Neuronal stem cell (in vitro differentiated cells): ENCODE measurements at places on chromosomes 2 and 18.

DNA sequence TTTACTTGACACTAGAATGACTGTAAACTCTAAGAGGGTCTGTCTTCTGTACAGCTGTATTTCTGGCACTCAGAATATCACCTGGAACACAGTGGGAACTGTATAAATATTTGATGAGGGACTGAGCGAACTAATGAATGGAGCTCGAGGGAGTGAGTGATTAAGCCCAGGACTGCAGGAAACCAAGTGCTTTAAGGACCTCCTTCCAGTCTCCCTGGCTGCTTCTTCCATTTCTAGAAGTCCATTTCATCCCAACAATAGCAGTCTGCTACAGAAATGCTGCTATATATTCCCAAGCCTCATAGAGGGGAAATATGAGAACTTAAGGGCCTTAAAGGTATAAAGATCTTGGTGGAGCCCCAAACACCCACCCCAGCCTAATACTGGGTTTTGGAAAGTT, 2.8 kb upstream of the IL1RL2 start:
- DNase-seq = no peak

DNA sequence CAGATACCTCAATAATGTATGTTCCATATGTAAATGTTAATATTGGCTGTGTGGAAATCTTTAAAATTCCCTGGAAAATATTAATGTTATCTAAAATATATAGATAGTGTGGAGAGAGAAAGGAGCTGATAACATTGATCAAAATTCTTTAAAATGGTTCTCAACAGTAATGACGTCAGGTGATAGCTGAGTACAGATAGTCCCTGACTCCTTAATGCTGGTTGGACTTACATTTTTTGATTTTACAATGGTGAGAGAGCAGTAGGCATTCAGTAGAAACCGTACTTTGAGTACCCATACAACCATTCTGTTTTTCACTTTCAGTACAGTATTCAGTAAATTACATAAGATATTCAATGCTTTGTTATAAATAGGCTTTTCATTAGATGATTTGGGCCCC, 146.6 kb downstream of the GALNT3 start:
- no peak for DNase-seq

- DNase-seq = peak; percentile 5
Observed at GRCh38 chr2:69741229-69741574, 732 bp upstream of the ANXA4 start.

- DNase-seq = no peak
Observed at GRCh38 chr2:47541848-47542450, 139.0 kb downstream of the MSH2 start.

GRCh38 chr2:224343226-224343625, 58.7 kb downstream of the FAM124B start:
- DNase-seq = peak; percentile 4

DNA sequence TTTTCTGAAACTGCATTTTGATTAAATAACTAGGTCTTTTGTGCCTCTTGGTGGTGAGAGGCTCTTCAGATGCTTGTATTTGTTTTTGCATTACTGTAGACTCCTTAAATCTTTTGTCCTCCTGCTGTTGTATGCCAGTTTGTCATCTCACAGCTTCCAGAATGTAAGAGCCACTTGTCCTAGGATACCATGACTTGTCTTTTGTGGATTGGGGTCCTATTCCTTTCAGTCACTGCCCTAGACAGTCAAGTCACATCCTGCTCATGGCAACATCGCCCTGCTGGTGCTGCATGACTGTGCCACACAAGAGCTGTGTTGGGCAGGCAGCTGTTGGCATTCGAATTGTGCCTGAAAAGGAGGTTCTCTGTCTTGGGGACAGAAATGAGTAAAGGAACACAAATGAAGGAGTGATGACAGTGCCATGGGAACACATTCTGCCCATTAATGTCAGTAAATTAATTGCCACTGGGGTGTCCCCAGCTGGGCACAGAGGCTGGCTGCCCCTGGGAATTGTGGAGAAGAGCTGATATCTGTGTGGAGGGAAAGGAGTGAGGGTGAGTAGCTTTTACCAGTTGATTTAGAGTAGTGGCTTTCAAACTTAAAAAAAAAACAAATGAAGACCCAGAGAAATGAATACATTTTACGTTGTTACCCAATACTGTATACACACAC, 140.3 kb downstream of the ARL6IP6 start:
- no peak for DNase-seq

DNA sequence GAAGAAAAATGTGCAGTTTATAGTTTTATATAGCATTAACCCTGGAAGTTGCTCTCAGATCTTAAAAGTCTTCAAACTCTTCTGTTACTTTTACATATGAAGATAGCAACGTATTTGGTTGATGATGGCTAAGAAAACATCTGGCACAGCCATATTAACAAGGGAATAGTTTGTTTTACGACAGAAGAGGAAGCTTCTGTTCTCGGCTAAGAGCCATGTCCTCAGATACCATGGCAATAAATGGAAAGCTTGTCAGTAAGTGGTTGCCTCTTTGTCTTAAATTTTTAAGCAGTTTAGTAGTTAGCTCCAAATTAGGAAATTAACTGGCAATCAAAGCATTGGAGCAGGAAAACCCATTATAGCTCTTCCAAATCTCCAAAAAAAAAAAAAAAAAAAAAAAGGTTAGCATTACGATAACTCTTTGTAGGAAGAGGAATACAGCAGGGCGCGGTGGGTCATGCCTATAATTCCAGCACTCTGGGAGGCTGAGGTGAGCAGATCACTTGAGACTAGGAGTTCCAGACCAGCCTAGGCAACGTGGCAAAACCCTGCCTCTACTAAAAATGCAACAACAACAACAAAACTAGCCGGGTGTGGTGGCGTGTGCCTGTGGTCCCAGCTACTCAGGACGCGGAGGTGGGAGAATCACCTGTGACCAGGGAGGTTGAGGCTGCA, 4.5 kb upstream of the STON1 start:
- DNase-seq = no peak

DNA sequence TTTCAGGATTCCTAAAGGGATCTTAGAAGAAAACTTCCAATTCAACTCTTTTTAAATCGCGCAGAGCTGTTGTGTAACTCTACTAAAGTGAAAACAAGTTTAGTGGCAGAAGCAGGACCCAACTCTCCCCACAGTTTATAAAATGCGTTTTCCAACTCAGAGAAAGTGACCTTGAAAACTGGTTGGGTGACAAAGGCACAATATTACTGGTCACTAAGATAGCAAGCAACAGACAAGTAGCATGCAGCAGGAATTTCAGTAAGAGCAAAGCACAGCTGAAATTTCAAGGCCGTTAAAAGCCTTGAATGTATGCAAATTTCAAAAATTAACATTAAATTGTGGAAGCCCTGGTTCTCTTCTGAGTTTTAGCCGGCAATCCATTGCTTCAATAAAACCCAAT, 66.9 kb downstream of the STK39 start:
- DNase-seq = no peak

GRCh38 chr2:237359518-237359840, 54.5 kb downstream of the COL6A3 start:
- no peak for DNase-seq

- DNase-seq = no peak
Observed at GRCh38 chr18:75083131-75083530, 125.8 kb downstream of the PTGR3 start.

GRCh38 chr2:69046221-69046662, 33.3 kb downstream of the ANTXR1 start:
- no peak for DNase-seq
